ENCODE measurements at places on chromosomes 6 and 20. TPM values are rescaled to one million over a fixed set of nuclear protein-coding genes. Genes with fewer than 3 reads are reported as not detected.
A peak's percentile ranks its signal among the peaks of the same experiment; 100 is the strongest.

DNA sequence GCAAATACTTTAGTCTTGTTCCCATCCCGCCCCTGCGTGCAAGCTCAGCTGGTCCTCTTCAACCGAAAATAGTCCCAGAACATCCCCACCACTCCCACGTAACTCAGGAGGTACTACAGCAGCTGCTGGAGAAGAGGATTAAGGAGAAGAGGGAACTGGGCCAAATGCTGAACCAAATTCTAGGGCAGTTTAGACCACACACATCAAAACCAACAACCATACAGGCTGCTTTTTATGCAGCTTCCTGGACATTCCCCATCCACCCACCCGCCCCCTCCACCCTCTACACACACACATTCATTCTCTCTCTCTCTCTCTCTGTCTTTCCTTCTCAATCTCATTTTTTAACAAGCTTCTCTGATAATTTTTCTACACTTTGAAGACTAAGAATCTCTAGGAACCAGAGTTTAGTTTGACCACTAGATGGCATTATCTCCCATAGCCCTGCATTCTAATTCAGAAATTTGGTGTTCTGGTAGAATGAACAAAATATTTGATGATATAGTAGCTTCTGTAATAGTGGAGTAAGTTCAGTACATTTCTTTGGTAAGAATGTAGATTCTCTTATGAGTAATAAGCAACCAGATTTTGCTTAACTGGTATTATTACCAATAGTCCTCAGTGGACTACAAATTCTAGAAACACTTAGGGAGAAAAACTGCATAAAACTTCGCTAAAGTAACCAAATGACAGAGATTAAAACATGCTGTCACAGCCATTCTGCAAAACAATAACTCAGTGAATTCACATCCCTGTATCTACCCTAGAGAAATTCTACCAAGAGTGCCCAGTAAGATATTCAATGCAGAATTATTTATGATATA lies 52.1 kb upstream of the BEND6 start:
- H3K4me1 ChIP-seq = peaks cover 27% of the 10 kb centered on the region
- H3K4me3 ChIP-seq = no peak overlapping the region
- no peak for DNase-seq
- no peaks in the 10 kb centered on the region for H3K36me3 ChIP-seq
- no peaks in the 10 kb centered on the region for H3K27me3 ChIP-seq

The VWA7 gene
- 22.1 TPM for total RNA-seq

DNA sequence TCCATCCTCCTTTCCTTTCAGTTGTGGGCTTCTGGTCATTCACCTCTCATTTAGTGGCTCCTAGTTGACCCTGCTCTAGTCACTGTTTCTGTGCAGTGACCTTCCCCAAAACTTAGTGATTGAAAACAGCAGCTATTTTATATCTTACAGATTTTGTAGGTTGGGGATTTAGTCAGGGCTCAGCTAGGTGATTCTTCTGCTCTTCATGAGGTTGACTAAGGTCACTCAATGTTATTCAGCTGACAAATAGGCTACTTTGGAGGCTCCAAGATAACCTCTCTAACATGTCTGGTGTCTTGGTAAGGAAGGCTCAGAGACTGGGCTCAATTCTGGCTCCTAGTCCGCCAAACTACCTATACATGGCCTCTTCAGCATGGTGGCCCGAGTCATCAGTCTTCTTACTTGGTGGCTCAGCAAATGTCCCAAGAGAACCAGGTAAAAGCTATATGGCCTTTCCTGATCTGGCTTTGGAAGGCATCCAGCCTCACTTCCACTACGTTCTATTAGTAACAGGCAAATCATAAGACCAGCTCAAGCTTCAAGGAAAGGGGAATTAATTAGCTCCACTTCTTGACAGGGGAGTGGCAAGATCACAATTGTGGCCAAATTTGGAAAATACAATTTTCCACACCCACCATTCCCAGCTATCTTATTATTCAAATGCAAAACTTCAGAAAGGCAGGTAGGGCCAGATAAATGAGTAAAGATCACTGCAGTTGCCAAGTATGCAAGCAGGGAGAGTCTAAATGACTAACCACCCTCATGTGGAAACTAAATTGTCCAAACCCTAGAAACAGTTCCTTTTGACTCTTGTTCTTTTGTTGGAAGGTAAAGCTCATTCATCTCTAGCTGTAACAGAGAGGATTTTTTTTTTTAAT lies 50.5 kb upstream of the LTV1 start:
- H3K36me3 ChIP-seq = no peaks in the 10 kb centered on the region
- H3K4me3 ChIP-seq = no peak overlapping the region
- no peak for DNase-seq
- no peak overlapping the region for H3K27ac ChIP-seq
- no peaks in the 10 kb centered on the region for H3K27me3 ChIP-seq
- no peaks in the 10 kb centered on the region for H3K4me1 ChIP-seq

DNA sequence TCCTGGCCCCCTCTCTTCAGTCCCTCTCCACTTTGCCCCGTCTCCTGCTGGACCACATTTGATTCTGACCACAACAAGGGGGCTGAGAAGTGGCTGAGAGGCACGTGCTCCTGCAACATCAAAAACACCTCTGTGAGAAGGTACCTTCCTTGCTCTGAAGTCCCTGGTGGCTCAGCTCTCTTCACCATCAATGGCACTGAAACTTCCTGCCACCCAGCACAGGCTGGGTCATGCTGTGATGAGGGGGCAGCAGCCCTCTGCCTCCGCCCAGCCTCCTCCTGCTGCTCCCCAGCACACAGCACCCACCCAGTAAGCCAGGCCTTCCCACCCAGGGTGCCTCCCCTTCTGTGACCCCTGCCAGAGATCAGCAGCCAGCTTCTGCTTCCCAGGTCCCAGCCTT lies 10.3 kb downstream of the ZMYND8 start:
- peaks cover 31% of the 10 kb centered on the region for H3K36me3 ChIP-seq
- H3K4me1 ChIP-seq = peaks cover 8% of the 10 kb centered on the region
- H3K27me3 ChIP-seq = no peaks in the 10 kb centered on the region
- no peak for DNase-seq
- no peak overlapping the region for H3K4me3 ChIP-seq

The DSP gene
- total RNA-seq = 46.4 TPM

The E2F1 gene
- total RNA-seq = 62.3 TPM

- peaks cover 32% of the 10 kb centered on the region for H3K4me1 ChIP-seq
- H3K36me3 ChIP-seq = no peaks in the 10 kb centered on the region
- DNase-seq = no peak
- H3K27ac ChIP-seq = no peak overlapping the region
- H3K4me3 ChIP-seq = no peak overlapping the region
Observed at GRCh38 chr6:111844376-111844775, 28.9 kb downstream of the FYN start.

The RGS17 gene
- 0.78 TPM for total RNA-seq

DNA sequence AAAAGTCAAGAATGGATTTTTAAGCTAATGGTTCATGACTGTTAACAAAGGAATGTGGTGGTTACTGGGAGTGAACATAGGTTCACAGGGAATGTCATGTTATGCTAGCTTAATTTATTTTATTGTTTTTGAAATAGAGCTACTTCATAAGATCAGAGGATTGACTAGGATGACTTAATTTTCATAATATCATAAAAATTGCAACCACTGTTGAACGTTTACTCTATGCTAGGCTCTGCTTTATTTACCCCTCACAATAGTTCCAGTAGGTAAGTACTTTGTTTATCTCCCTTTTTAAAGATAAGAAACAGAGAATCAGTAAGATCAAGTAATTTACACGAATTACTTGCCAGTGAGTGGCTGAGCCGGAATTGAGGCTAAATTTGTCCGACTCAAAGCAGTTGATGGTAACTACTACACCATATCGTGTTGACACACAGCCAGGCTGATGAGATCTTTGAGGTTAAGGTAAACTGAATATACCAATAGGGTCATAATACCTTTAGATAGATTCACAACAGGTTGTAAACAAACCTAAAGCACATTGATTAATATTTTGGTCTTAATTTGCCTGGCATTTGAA lies 194.6 kb upstream of the CITED2 start:
- H3K4me3 ChIP-seq = peak overlapping the region; percentile 31
- peaks cover 24% of the 10 kb centered on the region for H3K4me1 ChIP-seq
- H3K36me3 ChIP-seq = no peaks in the 10 kb centered on the region

DNA sequence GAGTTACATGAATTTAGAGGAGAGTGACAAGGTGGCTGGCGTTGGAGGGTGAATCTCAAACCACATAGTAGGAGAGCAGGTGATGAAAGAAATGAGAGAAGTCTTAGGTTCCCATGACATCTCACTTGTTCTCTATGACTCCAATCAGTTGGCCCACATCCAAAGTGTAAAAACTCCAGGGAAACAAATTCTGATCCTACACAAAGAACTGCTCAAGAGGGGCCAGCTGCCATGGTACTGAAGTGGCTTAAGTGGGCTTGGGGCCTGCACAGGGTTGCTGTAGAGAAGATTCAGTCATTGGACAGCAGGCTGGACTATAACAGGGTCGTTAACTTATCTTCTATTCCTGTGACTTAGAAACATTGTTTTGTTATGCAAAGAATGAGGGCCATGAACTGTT lies 7.6 kb upstream of the ADGRF4 start:
- no peaks in the 10 kb centered on the region for H3K27me3 ChIP-seq
- H3K4me1 ChIP-seq = no peaks in the 10 kb centered on the region
- H3K4me3 ChIP-seq = no peak overlapping the region
- peaks cover under 1% of the 10 kb centered on the region for H3K36me3 ChIP-seq
- no peak for DNase-seq
- H3K27ac ChIP-seq = no peak overlapping the region

DNA sequence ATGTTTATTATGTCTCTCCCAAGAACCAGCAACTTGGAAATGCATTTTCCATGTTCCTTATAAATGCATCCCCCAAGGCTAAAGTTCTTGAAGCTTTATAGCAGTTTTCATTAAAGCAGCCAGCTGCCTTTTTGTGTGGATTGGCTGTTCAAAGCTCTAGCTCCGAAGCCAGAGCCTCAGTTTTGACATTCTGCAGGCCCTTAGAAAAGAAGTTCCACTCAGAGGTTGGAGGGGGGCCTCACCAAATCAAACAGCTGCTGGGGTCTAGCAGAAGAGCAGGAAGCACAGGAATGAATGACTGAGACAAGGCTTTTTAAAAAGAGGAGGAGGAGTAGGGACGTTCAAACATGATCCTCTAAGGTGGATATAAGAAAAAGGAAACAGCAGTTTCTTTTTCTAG lies 4.2 kb upstream of the POU3F2 start:
- H3K27ac ChIP-seq = no peak overlapping the region
- no peak for DNase-seq
- H3K27me3 ChIP-seq = peaks cover 98% of the 10 kb centered on the region
- H3K36me3 ChIP-seq = peaks cover 20% of the 10 kb centered on the region
- no peak overlapping the region for H3K4me3 ChIP-seq
- no peaks in the 10 kb centered on the region for H3K4me1 ChIP-seq

DNA sequence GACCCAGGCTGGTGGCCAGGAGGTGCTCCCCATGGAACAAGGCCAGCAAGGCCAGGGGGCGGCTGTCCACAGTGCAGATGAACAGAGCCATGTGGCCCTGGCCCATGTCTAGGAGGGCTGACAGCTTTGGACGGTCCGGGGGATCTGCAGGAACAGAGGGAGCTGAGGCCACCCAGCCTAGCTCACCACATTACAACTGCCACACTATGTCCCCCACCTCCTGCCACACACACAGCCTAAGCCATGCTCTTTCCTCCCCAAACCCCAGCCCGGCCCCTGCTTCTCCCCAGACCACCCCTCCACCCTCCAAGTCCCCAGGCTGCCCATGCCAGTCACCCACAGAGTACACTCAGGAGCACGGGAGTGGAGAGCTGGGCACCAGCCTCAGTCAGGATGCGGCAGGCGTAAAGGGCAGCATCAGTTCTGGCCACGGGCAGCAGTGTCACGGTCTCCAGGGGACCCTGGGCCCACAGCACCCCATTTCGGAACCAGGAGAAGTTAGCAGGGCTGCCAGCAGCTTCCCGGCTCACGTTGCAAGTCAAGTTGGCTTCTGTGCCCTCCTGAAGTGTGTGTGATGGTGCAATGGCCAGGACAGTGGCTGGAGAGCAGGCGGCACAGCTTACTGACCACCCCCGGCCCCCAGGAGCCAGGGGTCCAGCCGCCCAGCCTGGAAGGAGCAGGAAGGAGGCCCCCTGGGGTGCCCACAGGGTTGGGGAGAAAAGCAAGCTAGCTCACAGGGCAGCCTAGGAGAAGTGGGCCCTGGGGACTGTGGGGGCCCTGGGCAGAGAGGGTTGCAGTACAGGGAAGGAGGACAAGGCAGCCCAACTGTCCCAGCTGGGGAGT lies 15.2 kb upstream of the ADAM33 start:
- DNase-seq = no peak
- H3K36me3 ChIP-seq = no peaks in the 10 kb centered on the region
- no peaks in the 10 kb centered on the region for H3K4me1 ChIP-seq

The PTGIS gene
- total RNA-seq = 0.26 TPM

The HTR1E gene
- total RNA-seq = not detected

The LPA gene
- total RNA-seq = not detected

GRCh38 chr20:34574426-34574825 lies 15.9 kb downstream of the MAP1LC3A start:
- no peak overlapping the region for H3K4me3 ChIP-seq
- peaks cover 4% of the 10 kb centered on the region for H3K4me1 ChIP-seq
- H3K27me3 ChIP-seq = no peaks in the 10 kb centered on the region
- H3K36me3 ChIP-seq = peaks cover 12% of the 10 kb centered on the region
- no peak overlapping the region for H3K27ac ChIP-seq

The GPSM3 gene
- total RNA-seq = 6.2 TPM

DNA sequence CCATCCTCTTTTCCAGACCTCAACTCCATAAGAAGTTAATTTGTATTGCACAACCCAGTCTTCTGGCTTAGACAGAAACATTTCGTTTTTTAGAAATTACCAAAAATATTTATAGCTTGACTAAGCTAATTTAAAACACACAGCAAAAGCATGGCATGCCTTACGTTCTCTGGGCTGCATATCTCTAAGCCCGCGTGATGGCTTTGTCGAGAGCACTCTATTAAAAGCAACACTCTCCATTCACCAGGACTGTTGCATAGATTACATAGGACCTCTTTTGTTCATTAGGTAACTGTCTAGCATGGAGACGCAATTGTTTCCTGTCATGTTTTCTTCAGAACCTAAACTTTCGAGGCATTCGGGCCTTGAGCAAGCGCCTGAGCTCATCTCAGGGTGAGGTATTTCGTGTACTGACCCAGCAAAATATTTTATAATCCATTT lies 104.5 kb downstream of the IBTK start:
- peaks cover 7% of the 10 kb centered on the region for H3K36me3 ChIP-seq
- H3K27me3 ChIP-seq = no peaks in the 10 kb centered on the region
- no peak overlapping the region for H3K4me3 ChIP-seq
- H3K27ac ChIP-seq = no peak overlapping the region
- no peak for DNase-seq

- H3K4me3 ChIP-seq = no peak overlapping the region
- no peaks in the 10 kb centered on the region for H3K27me3 ChIP-seq
- H3K36me3 ChIP-seq = no peaks in the 10 kb centered on the region
Observed at GRCh38 chr6:38320358-38320757, 319.4 kb downstream of the BTBD9 start.

The DOP1A gene
- 23.7 TPM for total RNA-seq

- no peaks in the 10 kb centered on the region for H3K36me3 ChIP-seq
- no peak overlapping the region for H3K4me3 ChIP-seq
- H3K4me1 ChIP-seq = no peaks in the 10 kb centered on the region
- no peaks in the 10 kb centered on the region for H3K27me3 ChIP-seq
- DNase-seq = no peak
- no peak overlapping the region for H3K27ac ChIP-seq
Observed at GRCh38 chr20:21661488-21662055, 43.9 kb upstream of the PAX1 start.

All from Calu3 (cell line).